Kidney epithelial cell (primary cell): ENCODE measurements at places on chromosomes 6 and 20. TPM values are rescaled to one million over a fixed set of nuclear protein-coding genes. Genes with fewer than 3 reads are reported as not detected.

The DSP gene
- total RNA-seq: 216 and 220 TPM in 2 replicates

The PRSS35 gene
- 0.08 TPM in 1 of 2 replicates, not detected in the other for total RNA-seq

The SPATA2 gene
- total RNA-seq: 3.9 and 5.1 TPM in 2 replicates

The SRC gene
- 49.7 and 60.5 TPM in 2 replicates for total RNA-seq

The BTN1A1 gene
- not detected in 2 replicates for total RNA-seq

The SLC35F1 gene
- 0.34 and 0.38 TPM in 2 replicates for total RNA-seq

The ARFGEF3 gene
- total RNA-seq: 11.1 and 13.4 TPM in 2 replicates

The FBXO9 gene
- 20.0 and 20.9 TPM in 2 replicates for total RNA-seq

The SUPT3H gene
- 18.3 and 25.1 TPM in 2 replicates for total RNA-seq

The THBS2 gene
- 21.9 and 28.6 TPM in 2 replicates for total RNA-seq

The KCNK16 gene
- total RNA-seq: not detected in 2 replicates

The TPBG gene
- total RNA-seq: 46.1 and 54.1 TPM in 2 replicates

- no peak for DNase-seq
Observed at GRCh38 chr6:96795481-96795880, 41.8 kb downstream of the GPR63 start.

DNA sequence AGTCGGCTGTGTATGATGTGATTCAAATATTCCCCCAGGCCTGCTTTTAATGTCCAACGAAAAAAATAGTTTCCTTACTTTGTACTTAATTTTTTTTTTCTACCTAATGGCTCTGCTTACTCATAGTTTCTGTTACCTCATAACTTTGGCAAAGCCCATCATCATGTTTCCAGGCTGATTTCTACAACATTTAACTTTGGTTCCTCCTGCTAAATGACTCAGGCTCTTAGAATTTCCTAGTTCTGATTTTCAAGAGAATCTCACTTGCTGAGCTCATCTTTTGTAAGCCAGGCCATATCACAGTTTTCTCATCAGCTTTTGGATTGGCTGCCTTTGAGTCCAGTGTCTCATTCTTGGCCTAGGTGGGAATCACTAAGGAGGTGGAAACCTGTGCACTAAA lies 323.1 kb downstream of the HDGFL1 start:
- DNase-seq: peak; percentile 95

DNA sequence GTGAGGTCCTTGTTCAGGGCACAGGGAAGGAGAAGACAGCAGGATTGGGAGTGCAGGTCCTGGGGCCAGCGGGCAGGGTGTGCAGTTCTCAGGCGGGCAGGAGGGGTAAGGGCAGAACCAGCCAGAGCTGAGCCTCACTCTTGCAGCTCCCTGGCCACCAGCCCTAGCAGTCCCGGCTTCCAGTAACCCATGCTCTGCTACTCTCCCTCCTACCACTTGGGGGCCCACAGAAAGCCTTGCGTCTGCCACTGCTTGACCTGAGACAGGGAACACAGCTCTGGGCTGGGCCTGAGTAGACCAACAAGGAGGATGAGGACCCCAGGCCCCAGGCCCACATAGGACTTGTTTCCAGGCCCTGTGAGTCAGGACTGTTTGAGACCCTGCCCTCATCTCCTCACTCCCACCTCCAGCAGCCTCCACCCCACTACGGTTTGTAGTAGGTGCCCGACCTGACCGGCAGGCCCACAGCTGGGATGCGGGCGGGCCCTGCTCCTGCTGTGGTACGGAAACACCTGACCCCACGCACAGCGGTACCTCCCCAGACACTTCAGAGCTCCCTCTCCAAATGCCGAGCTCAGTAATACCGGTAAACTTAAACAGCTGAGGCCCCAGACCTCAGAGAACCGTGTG lies 39.2 kb downstream of the KCNK5 start:
- DNase-seq: no peak

- peak; percentile 75 for DNase-seq
Observed at GRCh38 chr20:8646716-8647115, 422.2 kb upstream of the PLCB4 start.

GRCh38 chr6:156801712-156802111 lies 24.5 kb downstream of the ARID1B start:
- DNase-seq: no peak

DNA sequence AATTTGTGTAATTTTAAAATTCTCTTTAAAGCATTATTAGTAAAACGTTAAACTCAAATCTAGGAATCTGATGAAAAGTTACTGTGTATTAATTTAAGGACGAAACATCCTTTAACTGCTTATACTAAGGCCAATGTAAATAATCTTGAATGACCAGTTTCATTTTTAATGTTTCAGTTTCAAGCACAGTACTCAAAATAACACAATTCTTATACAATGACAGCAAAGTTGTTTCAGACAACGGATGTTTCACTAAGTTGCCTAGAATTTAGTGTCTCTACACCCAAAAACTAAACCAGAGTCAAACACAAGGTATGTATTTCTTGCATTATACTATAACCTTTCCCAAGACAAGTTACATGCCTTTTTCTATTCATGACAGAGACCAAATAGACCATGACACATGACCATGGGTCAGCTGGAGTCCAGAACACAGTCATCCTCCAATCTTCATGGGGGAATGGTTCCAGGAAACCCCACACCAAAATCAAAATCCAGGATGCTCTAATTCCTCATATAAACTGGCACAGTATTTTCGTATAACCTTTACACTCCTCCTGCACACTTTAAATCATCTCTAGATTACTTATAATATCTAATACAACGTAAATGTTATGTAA lies 7.7 kb downstream of the PHIP start:
- DNase-seq: no peak

- no peak for DNase-seq
Observed at GRCh38 chr6:155755452-155755851, 299.8 kb upstream of the NOX3 start.

- DNase-seq: no peak
Observed at GRCh38 chr6:124683507-124683906, 278.7 kb upstream of the RNF217 start.

GRCh38 chr20:34037767-34038166 lies 44.1 kb downstream of the RALY start:
- DNase-seq: no peak

GRCh38 chr6:116954938-116955337 lies 77.9 kb downstream of the RFX6 start:
- DNase-seq: no peak
